ENCODE measurements at places on chromosomes 5 and 9. TPM values are rescaled to one million over a fixed set of nuclear protein-coding genes. Genes with fewer than 3 reads are reported as not detected.

The SLC27A4 gene
- polyA plus RNA-seq: 3.6 TPM

The GRM6 gene
- not detected for polyA plus RNA-seq

The GDF9 gene
- not detected for polyA plus RNA-seq

The ERGIC1 gene
- polyA plus RNA-seq: 54.9 TPM

The C5orf47 gene
- polyA plus RNA-seq: not detected

Data from naive B cell (primary cell).